ENCODE measurements at places on chromosomes 13 and 19. TPM values are rescaled to one million over a fixed set of nuclear protein-coding genes. Genes with fewer than 3 reads are reported as not detected.

ZNF560 gene
- 0.38 TPM for total RNA-seq

ZNF177 gene
- 1.2 TPM for total RNA-seq

LRRC8E gene
- 13.2 TPM for total RNA-seq

SHANK1 gene
- under 0.01 TPM for total RNA-seq

SYCN gene
- total RNA-seq = not detected

RINL gene
- total RNA-seq = 8.7 TPM

ZNF208 gene
- 0.79 TPM for total RNA-seq

IL12RB1 gene
- total RNA-seq = under 0.01 TPM

GRCh38 chr13:92074658-92075057 lies 676.2 kb downstream of the GPC5 start:
- peak; percentile 10 for DNase-seq

DNA sequence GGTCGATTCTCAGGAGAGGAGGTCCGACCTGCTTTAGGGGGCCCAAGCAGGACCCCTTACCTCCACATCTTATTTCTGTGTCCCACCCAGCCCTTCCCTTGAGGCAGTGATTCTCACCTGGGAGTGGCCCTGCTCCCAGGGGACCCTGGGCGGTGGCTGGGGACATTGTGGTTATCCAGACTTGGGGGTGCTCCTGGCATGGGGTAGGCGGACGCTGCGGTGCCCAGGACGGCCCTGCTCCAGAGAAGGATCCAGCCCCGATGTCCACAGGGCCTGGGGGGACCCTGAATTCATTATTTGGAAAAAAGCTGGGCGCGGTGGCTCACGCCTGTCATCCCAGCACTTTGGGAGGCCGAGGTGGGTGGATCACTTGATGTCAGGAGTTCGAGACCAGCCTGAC lies 84.4 kb downstream of the GADD45B start:
- DNase-seq = no peak

- no peak for DNase-seq
Measured at GRCh38 chr19:54572696-54573311, 786 bp upstream of the LILRA2 start.

- no peak for DNase-seq
Measured at GRCh38 chr19:47510516-47511127, 4.2 kb downstream of the NAPA start.

DNA sequence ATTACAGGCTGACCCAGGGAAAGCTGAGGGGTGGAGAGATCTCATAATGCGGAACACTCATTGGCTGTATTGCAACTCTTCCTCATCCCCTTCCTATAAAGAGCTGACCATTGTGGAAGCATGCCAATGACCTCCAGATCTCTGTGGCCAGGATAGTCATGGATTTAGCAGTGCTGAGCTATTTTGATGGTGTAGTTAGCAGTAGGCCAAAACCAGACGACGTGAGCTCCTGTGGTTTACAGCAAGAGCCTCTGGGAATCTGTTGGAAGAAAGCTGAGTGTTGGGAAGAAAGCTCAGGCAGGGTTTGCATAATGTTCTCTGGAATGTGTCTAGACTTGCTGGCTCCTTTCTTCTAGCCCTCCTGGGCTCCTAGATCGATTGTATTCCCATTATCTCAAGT lies 187.5 kb upstream of the GPC6 start:
- DNase-seq = no peak

- DNase-seq = no peak
Measured at GRCh38 chr13:42112864-42113263, 64.4 kb downstream of the DGKH start.

DNA sequence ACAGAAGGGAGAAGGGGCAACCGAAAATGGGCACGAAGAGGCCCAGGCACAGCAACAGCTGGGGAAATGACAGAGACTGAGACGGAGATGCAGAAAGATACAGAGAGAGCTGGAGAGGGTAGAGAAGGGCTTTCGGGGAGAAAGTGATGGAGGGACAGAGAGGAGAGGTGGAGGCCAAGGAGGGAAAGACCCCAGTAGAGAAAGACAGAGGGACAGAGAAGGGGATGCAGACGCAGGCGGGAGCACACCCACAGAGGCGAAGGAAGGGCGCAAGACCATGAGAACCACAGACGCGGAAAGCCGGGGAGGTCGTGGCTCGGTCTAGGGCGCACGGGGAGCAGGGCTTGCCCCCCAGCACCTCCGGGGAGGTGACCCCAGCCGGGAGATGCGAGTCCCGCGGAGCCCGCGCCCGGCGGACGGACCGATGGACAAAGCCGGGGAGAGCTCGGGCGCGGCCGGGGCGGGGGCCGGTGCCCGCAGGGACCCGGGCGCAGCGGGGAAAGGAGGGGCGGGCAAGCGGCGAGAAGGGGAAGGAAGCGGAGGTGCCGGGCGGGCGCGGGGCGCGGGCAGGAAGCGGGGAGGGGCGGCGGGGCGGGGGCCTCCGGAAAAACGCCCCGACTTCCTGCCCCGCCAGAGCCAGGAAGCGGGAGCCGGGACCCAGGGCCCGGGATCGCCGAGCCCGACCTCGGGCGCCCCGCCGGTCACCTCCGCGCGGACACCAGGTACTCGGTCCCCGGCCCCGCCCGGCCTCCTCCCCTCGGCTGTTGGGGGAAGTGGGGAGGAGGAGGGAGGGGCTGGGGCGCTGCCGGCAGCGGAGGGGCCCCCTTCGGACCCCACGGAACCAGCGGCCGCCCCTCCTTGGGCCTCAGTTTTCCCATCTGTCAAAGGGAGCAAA lies at the start of gene ARHGEF1:
TSS of gene ARHGEF1 (plus strand) at position 617 of the 895 bp plus-strand sequence. CDS start 4,899 bp downstream, outside the sequence.
- DNase-seq = no peak

- no peak for DNase-seq
Measured at GRCh38 chr13:97112446-97113152, 109.5 kb upstream of the MBNL2 start.

- peak; percentile 96 for DNase-seq
Measured at GRCh38 chr19:44553478-44554171, 24.1 kb upstream of the CEACAM20 start.
